ENCODE measurements at places on chromosomes 5 and 9. TPM values are rescaled to one million over a fixed set of nuclear protein-coding genes. Genes with fewer than 3 reads are reported as not detected.

Gene DNAH5
- 1.0 TPM for total RNA-seq

Gene ANKRD18A
- under 0.01 TPM for total RNA-seq

Gene ZNF346
- total RNA-seq: 12.0 TPM

Gene ANKDD1B
- total RNA-seq: 3.7 TPM

Gene FANCC
- total RNA-seq: 12.0 TPM

Gene RAI14
- 11.5 TPM for total RNA-seq

Gene SLC25A2
- 0.52 TPM for total RNA-seq

Gene ADAMTS19
- 106 TPM for total RNA-seq
